CD8-positive, alpha-beta memory T cell (primary cell): ENCODE measurements at places on chromosomes 4 and X. TPM values are rescaled to one million over a fixed set of nuclear protein-coding genes. Genes with fewer than 3 reads are reported as not detected.

KCND1 gene
- total RNA-seq, result 1.1 TPM

SPANXB1 gene
- total RNA-seq, result not detected

NMU gene
- not detected for total RNA-seq

TEX11 gene
- total RNA-seq, result not detected

CITED1 gene
- total RNA-seq, result not detected

NPY2R gene
- not detected for total RNA-seq

GPR34 gene
- 0.95 TPM for total RNA-seq

DNA sequence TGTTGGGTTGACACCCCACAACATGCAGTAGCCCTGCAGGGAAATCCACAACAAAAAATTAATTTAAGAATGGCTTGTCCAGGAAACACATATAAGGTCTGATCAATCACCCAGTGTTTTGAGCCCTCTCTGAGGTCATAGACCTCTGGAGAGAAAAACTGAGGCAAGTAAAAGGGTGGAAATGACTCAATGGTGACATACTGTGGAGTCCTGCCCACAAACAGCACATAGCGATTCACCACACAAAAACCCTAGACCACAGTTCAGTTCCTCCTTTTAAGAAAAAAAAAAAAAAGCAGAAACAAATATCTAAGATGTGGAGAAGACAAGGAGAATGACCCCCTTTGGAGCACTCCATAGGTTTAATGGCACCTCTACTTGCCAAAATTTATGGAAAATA lies 2691.0 kb downstream of the PCDH7 start:
- no peak for DNase-seq

DNA sequence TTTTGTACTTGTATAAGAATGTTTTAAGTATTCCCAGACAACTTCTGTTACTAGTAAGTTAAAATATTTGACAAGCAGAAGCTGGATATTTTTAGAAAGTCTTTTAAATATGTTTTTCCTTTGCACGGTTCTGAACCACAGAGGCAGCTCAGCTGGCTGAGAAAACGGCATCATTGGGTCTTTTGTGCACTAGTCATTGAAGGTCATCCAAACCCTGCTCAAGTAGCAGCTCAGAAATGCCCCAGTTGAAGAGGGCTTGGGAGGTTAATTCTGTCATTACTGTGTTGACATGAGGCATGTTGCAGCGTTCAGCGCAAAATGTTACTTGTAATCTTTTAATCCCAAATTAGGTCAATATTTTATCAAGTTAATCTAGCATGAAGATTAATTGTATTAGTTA lies 383.7 kb upstream of the FAM241A start:
- DNase-seq, result no peak

DNA sequence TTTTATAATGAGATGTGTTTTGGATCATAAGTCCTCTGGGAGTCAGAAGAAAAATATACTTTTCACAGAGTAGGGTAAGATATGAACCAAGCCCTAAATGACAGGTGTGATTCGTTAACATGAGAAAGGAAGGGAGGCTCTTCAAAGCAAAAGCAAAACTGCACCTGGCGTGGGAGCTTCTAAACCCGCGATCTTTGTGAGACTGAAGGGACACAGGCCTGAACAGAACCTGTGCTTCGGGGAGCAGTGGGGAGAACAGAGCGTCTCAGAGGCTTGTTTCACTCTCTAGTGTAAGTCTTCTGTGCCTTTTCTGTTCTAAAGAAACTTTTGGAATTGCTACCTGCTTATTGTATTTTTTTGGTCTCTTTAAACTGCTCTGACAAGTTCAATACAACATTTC lies 30.2 kb upstream of the CYP4V2 start:
- no peak for DNase-seq

GRCh38 chr4:119189638-119190037 lies 22.9 kb upstream of the USP53 start:
- DNase-seq, result no peak

GRCh38 chr4:37976991-37977470 lies 16.8 kb downstream of the PTTG2 start:
- peak; percentile 79 for DNase-seq

- DNase-seq, result no peak
Measured at GRCh38 chrX:56600141-56600540, 36.7 kb downstream of the UBQLN2 start.

- DNase-seq, result no peak
Measured at GRCh38 chrX:64395568-64395929, 297 bp upstream of the MTMR8 start.

- DNase-seq, result no peak
Measured at GRCh38 chr4:159141193-159141592, 38.3 kb downstream of the RAPGEF2 start.

DNA sequence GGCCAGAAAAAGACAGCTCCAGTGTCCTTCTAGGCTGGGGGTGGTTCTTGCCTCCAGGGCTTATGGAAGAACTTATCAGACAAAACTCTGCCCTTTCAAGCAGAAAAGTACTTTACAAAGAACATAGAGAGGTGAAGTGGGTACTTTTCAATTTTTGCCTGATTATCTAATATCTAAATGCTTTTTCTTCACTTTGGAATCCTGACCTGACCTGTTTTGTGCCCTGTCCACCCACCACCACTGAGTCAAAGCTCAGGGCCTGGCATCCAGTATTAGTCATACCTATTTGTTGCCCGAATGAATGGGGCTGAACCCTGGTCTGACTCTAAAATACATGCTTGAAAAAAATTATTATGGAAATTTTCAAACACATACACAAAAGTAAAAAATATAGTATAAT lies 37.2 kb downstream of the RTL9 start:
- DNase-seq, result no peak

GRCh38 chr4:25437926-25438325 lies 60.9 kb downstream of the ANAPC4 start:
- no peak for DNase-seq

DNA sequence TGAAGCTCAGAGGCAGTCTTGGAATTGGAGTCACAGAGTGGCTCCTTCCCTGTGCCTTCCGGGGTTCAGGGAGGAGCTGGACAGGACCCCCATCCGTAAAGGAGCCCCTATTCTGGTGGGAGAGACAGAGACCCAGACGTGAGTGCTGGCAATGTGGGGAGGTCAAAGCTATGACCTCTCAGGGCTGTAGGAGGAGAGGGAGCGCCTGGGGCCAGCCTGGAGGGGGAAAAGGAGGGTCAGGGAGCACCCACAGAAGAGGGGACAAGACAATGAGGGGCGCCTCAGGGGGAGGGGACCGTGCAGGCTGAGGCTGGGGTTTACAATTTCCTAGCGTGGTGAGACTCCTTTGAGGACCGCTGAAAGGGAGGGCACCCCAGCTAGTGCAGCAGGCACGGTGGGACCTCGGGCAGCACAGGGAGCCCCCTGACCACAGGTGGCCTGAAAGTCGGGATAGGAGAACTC lies 97.9 kb upstream of the LRPAP1 start:
- DNase-seq, result no peak

GRCh38 chr4:53365121-53365485 lies 758 bp downstream of the SCFD2 start:
- no peak for DNase-seq

DNA sequence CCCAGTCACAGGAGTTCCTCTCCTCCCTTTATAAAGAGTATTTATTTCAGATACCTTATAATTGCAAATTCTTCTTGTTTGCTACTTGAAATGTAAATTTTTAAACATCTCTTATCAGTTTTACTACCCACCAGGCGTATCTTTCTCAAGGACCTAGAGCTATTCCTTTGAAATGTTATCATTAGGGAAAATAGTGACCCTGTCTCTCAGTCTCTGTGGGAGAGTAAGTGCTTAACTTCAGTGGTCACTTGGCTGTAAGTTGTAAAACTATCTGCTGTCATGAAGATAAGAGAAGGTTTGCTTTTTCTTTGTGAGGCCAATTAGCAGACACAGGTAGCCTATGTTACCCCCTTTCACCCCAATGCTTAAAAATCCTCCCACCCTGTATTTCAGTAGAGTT lies 241.6 kb downstream of the TACR3 start:
- DNase-seq, result no peak

GRCh38 chr4:110850461-110851442 lies 227.9 kb upstream of the PITX2 start:
- DNase-seq, result no peak

GRCh38 chrX:29530501-29530900 lies 684.9 kb upstream of the MAGEB2 start:
- no peak for DNase-seq

GRCh38 chr4:143514497-143514896 lies 995 bp downstream of the SMARCA5 start:
- DNase-seq, result peak; percentile 10

- DNase-seq, result no peak
Measured at GRCh38 chr4:119832776-119833175, 204.2 kb upstream of the PDE5A start.
